ENCODE measurements at places on chromosomes 7 and 10.

GRCh38 chr10:31358688-31359330 lies 39.8 kb downstream of the ZEB1 start:
- DNase-seq: peak; percentile 45

GRCh38 chr7:138208864-138209263 lies 132.6 kb downstream of the AKR1D1 start:
- DNase-seq: no peak

DNA sequence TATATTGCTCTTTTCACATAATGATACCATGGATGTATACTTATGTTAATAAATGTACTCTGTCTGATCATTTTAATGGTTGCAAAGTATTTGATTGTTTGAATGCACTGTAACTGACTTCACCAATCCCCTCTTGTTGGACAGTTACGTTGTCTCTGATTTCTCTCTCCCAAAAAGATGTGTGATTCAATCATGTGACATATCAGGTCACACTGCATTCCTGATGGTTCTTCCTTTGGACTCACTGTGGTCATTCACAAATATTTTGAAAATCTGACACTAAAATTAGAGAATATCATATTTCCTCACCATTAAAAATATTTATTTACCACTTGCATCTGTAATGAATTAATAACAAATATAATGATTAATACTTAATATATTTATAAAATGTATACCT lies 22.2 kb downstream of the SLC16A12 start:
- no peak for DNase-seq

DNA sequence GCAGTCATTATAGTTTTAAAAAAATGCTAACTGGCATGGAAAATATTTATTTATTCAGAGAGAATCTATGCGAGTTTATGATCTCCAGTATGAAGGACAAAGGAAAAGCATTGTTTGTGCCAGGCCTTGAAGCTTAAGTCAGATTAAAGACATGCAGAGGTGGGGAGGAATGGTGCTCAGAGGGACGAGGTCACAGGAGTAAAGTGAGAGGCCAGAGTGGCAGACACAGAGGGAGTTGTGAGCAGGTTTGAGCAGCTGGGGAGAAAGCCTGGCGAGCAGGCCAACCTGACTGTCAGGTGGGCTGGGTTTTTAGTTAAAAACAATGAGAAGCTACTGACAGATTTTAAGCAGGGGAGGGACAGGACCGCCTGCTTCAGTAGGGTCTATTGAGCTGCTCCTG lies 6.8 kb upstream of the CCNY start:
- no peak for DNase-seq

- DNase-seq: no peak
Measured at GRCh38 chr7:77606562-77606961, 69.5 kb downstream of the PTPN12 start.

DNA sequence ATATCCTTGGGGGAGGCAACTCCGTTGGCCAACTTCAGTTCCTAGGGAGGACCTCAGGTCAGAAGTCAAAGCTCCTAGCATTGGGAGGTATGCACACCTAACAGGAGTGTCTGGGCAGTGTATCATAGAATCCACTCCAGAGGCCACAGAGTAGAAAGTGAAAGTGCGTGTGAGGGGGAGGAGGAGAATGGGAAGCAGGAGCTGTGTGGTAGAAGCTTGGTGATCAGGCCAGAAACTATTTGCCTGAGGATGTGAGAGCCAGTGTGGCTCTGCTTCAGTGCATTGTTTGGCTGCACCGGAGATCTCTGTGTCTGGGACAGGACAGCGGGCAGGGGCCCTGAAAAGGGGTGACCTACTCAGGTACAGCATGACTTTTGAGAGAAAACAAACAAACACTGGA lies 557.4 kb upstream of the VSTM2A start:
- DNase-seq: no peak

GRCh38 chr10:85045046-85045445 lies 716.7 kb downstream of the CCSER2 start:
- no peak for DNase-seq

- DNase-seq: no peak
Measured at GRCh38 chr10:110407301-110408170, 90.2 kb upstream of the DUSP5 start.

DNA sequence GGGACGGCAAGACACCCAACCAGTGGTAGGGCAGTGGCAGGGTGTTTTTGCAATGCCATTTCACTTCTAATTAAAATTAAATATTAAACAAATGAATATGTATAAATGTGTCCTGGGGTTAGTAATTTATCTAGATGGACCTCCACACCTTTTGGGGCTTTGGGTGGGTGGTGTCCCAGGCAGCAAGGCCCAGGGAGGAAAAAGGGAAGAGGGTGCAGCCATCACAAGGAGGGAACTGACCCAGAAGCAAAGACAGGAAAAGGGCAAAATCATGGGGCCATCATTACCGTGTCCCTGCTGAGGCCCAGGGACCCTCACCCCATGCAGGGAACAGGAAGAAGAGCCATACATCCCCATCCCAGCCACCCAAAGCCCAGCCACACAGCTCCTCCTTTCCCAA lies 204.6 kb downstream of the GRID1 start:
- no peak for DNase-seq

DNA sequence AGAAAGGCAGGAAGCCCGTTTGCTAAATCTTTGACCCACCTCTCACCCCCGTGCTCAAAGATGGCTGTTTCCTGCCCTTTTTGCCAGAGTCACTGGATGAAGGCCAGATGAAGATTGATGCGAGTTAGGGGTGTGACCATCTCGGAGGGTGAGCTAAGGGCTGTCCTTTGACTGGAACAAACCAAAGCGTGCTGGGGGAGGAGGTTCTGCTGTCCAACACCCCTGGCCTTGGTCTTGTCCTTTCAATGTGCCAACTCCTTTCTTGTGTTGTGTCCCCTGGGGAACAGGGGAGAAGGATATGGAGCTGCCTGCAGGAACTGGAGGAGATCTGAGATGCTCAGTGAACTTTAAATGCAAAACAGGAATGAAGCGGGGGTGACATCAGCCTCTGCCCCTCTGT lies 90.3 kb upstream of the ADAM12 start:
- no peak for DNase-seq

GRCh38 chr7:100837099-100837836 lies 9.9 kb upstream of the EPHB4 start:
- peak; percentile 94 for DNase-seq

DNA sequence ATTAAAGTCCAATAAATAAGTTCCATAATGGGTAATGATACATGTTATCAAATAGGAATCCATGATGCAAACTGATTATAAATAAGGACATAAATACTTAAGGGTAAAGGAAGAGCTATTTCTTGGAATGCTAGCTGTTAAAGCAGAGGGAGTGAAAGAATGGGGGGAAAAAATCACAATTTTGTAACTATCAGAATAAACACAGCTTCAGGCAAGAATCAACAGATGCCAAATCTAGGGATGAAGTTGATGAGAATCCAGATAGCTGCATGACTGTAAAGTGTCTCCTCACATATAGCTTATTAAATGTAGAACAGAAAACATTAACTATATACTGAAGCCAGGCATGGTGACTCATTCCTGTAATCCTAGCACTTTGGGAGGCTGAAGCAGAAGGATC lies 4.9 kb downstream of the IPMK start:
- no peak for DNase-seq

DNA sequence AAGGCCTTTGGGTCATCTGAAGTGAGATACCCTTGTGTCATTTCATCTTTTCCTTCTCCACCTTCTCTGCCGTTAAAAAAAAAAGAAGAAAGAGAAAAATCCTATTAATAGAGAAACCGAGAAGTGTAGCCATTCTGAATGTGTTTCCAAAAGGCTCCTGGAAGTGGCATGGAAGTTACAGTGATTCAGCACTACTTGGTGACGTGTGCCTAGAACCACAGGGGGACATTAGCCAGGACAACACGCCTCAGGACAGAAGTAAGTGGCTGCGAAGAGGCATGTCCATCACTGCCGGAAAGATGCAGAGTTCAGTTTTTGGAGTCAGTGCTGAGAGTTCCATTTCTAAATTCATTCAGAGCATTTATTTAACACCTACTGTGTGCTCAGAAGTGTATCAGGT lies 6.3 kb downstream of the HTRA1 start:
- no peak for DNase-seq

GRCh38 chr7:12638851-12639456 lies 48.5 kb upstream of the ARL4A start:
- peak; percentile 40 for DNase-seq

DNA sequence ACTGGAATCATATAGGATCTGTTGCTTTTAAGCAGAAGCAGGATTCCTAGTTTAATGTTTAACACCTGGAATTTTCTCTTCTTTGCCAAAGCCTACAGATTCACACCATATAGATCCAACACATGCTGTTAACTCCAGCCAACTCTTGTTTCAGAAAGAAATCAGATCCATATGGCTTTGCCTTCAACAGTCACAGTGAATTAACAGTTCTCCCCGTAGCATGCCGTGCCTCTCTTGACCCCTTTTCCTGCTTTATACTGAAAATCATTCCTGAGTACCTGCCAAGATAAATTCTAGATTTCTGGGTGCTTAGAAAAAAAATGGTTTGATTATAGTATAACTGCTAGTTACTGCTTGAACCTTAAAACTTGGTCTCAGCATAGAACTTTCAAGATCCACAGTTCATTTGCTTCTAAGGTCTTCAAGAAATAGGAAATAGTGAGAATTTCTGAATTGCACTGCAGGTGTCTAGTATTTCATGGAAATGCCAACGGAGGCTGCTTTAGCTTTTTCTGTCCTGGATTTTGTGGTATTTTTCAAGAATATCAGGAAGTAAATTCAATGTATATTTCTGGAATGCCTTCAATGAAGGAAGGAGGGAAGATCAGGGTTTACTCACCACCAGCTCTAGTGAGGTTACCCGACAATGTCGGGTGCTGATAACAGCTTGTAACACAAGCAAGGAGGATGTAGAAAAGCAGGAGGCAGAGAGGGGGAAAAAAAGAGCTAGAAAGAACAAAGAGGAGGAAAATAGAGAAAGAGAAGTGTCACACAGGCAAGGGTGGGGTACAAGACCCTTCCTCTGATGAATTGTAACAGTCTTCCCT lies 6.6 kb downstream of the AASS start:
- peak; percentile 74 for DNase-seq

- DNase-seq: peak; percentile 72
Measured at GRCh38 chr10:3825244-3825643, 40.2 kb upstream of the KLF6 start.

DNA sequence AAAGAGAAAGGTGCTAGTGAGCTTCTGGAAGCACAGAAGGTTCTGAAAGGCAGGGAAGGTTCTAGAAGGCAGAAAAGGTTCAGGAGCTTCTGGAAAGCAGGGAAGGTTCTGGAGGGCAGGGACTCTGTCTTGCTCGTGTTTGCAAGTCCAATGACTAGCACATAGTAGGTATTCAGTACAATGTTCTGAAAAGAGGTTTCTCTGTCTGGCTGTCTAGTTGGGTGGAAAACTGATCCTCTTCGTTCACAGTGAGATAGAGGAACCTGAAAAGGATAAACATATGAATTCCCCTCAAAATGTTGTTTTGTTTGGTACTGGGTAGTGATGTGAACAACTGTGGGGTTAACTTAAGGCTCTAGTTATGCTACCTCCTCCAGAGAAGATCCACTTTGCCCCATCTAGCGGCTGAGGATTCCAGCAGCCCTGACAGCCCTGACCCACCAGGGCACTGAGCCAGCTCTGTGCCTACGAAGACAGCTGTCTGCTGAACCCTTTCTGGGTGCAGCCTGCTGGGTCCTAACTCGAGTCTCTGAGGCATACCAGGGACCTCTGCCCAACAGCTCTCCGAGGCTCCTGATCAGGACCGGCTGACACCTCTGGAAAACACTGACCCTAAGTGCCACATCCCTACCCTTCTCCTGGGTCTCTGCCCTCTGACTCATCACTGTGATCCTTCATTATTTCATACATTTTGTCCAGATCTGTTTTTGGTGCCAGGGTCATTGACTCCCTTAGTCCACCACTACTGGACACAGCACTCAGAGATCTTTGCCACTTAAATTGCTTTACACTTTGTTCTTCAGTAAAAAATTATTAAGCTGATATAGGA lies 15.4 kb downstream of the PTPRN2 start:
- no peak for DNase-seq

DNA sequence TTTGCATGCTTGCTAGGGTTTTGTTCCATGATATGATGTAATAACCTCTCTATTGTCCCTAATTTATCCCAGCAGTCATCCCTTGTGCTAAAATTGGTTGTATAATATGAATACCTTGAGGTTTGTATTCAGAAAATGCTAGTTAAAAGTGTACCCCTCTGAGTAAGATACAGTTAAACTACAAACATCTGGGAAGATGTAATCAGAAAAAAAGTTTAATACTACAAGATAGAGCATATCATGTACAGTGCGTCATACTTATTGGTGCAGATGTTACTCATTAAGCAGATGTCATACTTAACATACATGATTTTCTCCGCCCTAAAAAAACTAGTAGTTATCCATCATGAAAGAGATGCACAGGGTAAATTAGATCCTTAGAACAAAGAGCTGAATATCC lies 336.1 kb upstream of the KCND2 start:
- DNase-seq: peak; percentile 35

DNA sequence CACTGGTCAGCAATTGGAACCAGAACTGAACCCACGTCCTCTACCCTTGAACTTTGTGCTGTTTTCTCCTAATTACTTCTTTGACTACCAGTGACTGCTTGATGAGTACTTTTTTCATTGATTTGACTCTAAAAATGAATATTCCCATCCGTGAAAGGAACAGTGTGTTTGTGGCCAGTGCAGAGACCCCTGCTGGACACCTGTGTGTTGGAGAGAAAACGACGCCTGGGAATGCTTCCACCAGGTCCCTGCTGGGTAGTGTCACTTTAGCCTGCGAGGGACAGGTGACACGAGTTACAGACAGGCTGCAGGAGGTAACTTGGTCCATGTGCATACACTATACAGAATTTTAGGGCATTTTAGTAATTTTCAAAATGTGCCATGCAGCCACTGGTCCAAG lies 6.8 kb upstream of the GJD4 start:
- peak; percentile 7 for DNase-seq

- no peak for DNase-seq
Measured at GRCh38 chr10:118148247-118148646, 101.5 kb upstream of the RAB11FIP2 start.

- no peak for DNase-seq
Measured at GRCh38 chr10:5314840-5315239, 49.9 kb upstream of the UCN3 start.

GRCh38 chr10:132036153-132036886 lies 29.4 kb upstream of the JAKMIP3 start:
- peak; percentile 26 for DNase-seq

DNA sequence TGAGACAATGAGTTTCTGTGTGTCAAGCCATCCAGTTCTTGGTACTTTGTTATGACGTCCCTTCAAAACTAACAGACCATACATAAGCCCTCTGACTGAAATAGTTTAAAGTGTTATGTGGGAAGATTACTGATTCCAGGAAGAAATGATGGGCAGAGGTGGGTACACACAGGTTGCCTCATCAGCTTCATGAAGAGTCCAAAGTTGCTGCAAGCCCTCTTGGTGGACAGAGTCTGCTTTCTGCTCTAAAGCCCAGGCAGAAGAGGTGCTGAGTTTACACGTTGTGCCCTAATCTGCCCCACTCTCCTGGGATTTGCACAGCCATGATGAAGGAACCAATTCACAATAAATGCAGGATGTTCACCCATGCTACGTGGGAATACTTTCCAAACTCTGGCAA lies 187.4 kb downstream of the PARD3 start:
- DNase-seq: no peak

Measured in fibroblast of skin of right biceps (primary cell).